Glutamatergic neuron (in vitro differentiated cells): ENCODE measurements at places on chromosomes 12 and 14. TPM values are rescaled to one million over a fixed set of nuclear protein-coding genes. Genes with fewer than 3 reads are reported as not detected.

CIDEB gene
- total RNA-seq, result 1.8 TPM

IL23A gene
- 0.42 TPM for total RNA-seq

RDH11 gene
- 94.7 TPM for total RNA-seq

CMA1 gene
- total RNA-seq, result not detected

HRK gene
- total RNA-seq, result 2.4 TPM

B3GNT4 gene
- 1.8 TPM for total RNA-seq

DNA sequence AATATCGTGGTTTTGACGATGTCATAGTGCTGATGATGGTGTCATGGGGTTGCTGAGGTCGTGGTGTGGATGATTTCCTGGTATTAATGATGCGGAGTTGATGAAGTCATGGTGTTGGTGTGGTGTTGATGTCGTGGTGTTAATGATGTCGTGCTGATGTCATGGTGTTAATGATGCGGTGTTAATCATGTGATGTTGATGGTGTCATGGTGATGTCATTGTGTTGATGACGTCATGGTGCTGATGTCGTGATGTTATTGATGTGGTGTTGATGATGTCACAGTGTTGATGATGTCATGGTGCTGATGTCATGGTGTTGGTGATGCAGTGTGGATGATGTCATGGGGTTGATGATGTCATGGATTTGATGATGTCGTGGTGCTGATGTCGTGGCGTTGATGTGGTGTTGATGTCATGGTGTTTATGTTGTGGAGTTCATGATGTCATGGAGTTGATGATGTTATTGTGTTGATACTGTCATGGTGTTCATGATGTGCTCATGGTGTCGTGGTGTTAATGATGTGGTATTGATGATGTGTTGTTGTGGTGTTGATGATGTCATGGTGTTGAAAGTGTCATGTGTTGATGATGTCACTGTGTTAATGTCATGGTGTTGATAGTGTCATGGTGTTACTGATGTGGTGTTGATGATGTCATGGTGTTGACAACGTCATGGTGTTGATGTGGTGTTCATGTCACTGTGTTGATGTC is 48.5 kb upstream of the RIMBP2 start:
- DNase-seq, result peak; percentile 55

- DNase-seq, result no peak
These were observed 329.8 kb downstream of the ATP23 start for GRCh38 chr12:58270966-58271705.

- DNase-seq, result no peak
These were observed 70.8 kb upstream of the DACT1 start for GRCh38 chr14:58566979-58567378.

DNA sequence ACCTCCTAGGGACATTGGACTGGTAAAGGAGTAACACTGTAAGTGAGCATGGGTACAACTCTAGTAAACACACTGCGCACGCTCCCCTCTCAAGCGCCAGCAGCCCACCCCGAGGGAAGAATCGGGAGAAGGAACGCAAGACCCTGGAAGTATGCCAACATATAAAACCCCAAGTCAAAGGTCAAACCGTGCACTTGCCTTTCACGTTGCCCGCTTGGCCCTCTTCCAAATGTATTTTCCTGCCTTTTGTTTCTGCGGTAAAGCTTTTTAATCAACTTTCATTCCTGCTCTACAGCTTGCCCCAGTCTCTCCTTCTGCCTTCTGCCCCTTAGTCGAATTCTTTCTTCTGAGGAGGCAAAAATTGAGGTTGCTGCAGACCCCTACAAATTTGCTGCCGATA is 17.6 kb upstream of the CHST11 start:
- no peak for DNase-seq

DNA sequence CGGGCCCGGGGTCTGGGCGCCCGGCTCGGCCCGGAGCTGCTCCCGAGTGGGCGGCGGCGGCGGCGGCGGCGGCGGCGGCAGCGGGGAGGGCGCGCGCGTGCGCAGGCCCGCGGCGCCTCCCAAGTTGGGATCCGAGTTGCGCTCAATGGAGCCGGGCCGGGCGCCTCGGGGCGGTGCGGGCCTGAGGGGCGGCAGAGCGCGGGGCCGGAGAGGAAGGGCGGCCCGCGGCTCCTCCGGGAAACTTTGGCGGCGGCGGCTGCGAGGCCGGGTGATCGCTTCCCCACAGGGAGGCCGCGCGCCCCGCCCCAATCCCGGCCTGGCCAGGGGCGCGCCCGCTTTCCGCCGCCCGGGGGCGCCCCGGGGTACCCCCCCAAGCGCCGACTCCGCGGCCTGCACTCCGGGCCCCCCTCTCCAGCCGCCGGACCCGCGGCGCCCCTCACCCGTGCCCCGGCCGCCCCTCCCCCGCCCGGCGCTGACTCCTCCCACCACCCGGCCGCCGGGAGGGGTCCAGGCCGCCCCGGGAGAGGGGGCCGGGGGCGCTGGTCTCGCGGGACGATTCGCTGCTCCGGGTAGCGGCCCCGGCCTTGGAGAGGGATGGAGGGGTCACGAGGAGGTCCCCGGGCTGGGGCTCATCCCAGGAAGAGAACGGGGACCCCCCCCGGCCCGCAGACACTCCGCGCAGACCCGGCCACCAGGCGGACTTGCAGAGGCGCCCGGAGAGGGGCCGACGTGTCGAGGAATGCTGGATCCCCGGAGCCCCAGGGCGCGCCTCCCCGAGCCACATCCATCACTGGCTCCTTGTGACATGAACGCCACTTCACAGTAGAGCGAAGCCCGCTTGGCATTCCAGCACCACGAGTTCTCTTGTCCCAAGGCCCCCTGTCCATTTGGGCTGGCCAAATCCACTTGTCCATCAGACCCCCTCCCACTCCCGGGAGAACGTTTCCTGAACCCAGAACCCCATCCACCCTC is at the start of gene RILPL1:
Gene RILPL1 (minus strand): TSS at position 48 of the 972 bp plus-strand sequence. CDS start 237 bp downstream, outside the sequence.
- DNase-seq, result peak; percentile 66

DNA sequence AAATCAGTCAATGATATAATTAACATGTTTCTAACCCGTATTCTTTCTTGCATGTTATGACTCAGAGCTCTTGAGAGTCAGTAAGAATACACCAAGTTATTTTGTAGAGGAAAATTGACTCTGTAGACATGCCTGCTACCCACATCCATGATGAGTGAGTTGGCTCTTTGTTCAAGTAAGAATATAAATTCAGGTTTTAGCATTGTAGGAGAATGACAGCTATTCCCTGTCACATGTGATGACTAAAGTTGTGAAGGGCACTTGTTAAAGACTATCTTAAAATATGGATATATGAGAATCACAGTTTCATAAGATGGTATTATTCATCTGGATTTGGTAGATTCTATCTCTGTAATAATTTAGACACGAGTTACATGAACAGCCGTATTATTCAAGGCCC is 209.1 kb downstream of the CCDC59 start:
- DNase-seq, result no peak

- DNase-seq, result no peak
These were observed 43.8 kb downstream of the SLC35F4 start for GRCh38 chr14:57822081-57822480.

GRCh38 chr12:121843236-121843982 is 15.2 kb downstream of the HPD start:
- DNase-seq, result no peak

- DNase-seq, result no peak
These were observed 106.7 kb downstream of the RPS29 start for GRCh38 chr14:49479432-49479831.

GRCh38 chr12:81174664-81175063 is 96.8 kb downstream of the ACSS3 start:
- DNase-seq, result peak; percentile 24

DNA sequence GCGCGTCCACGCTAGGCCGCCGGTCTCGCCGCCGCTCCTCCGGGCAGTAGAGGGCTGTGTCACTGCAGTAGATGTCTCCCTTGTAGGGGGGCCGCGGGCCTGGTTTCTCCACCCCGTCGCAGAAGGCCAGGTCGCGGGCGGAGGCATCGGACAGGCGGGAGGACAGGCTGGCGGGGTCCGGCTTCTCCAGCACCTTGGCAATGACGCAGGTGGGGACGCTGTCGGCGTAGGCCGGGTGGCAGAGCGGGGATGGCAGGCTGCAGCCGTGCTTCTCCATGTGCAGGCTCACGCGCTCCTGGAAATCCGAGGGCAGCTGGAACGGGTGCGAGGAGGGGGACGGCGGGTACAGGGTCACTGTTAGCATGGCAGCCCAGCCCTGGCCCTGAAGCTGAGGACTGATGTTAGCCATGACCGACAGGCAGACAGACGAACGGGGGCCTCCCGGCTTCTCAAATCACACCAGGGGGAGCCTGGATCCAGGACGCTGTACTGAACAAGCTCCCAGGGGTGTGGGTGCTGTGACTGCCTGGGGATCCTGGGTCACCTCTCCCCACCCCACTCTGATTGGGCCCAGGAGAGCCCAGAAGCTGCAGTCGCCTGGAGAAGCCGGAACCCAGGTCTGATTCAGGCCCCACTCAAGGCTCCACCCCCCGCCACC is 48.1 kb downstream of the BEGAIN start:
- DNase-seq, result peak; percentile 12

- DNase-seq, result no peak
These were observed 40.9 kb upstream of the TOMM20L start for GRCh38 chr14:58354808-58355207.

- DNase-seq, result no peak
These were observed 71.6 kb downstream of the ZNF641 start for GRCh38 chr12:48279101-48279500.

GRCh38 chr12:91364471-91365184 is 182.0 kb upstream of the DCN start:
- DNase-seq, result no peak

DNA sequence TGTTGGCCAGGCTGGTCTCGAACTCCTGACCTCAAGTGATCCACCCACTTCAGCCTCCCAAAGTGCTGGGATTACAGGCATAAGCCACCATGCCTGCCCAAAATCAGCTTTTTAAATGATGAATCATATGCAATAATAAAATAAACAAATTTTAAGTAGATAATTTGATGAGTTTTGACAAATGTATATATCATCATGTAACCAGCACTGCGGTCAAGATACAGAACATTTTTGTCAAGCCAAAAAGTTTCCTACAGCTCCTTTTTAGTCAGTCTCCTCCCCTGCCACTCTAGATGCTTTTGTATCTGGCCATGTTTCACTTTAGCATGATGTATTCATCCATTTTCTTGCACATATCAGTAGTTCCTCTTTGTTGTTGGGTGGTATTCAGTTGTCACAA is 17.2 kb downstream of the FRMD6 start:
- no peak for DNase-seq

DNA sequence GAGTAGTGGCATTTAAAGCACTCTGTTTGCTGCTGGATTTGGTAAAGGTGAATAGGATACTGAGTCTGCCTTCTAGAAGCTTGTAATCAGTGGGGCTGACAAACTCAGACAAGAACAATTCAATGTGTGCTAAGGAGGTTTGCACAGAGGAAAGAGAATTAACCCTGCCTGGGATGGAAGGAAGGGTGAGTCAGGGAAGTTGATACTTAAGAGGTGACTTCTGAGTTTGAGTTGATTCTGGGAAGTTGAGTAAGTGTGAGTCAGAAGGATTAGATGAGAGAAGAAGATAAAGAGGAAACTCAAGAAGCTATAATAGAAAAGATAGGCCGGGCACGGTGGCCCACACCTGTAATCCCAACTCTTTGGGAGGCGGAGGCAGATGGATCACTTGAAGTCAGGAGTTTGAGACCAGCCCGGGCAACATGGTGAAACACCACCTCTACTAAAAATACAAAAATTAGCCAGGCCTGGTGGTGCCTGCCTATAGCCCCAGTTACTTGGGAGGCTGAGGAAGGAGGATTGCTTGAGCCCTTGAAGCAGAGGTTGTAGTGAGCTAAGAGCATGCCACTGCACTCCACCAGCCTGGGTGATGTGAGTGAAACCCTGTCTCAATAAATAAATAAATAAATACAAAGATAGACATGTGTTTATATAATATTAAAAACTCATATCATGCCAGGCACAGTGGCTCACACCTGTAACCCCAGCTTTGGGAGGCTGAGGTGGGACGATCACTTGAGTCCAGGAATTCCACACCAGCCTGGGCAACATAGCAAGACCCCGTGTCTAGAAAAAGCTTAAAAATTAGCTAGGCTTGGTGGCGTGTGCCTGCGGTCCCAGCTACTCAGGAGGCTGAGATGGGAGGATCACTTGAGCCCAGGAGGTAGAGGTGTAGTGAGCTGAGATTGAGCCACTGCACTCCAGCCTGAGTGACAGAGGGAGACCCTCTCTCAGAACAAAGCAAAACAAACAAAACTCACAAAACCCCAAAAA is 126.8 kb upstream of the CPM start:
- no peak for DNase-seq

- no peak for DNase-seq
These were observed 11.1 kb downstream of the GALNT16 start for GRCh38 chr14:69270795-69271708.

DNA sequence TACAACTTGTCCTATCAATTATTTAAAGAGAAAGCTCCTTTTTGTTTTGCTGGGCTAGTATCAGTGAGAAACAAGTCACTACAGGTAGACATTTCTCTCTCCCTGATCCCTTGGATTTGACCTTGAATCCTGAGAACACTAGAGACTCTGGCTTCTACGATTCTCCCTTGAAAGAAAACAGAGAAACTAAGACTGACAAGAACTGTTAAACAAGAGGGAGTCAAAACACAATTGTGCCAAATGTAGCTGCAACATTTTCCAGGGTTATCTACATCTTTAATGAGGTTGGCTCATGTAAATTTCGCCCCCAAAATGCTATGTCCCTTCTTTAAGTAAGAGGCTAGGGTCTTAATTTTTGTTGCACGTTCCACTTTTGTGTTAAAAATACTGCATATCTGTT is 62.4 kb downstream of the SLC38A1 start:
- DNase-seq, result no peak

DNA sequence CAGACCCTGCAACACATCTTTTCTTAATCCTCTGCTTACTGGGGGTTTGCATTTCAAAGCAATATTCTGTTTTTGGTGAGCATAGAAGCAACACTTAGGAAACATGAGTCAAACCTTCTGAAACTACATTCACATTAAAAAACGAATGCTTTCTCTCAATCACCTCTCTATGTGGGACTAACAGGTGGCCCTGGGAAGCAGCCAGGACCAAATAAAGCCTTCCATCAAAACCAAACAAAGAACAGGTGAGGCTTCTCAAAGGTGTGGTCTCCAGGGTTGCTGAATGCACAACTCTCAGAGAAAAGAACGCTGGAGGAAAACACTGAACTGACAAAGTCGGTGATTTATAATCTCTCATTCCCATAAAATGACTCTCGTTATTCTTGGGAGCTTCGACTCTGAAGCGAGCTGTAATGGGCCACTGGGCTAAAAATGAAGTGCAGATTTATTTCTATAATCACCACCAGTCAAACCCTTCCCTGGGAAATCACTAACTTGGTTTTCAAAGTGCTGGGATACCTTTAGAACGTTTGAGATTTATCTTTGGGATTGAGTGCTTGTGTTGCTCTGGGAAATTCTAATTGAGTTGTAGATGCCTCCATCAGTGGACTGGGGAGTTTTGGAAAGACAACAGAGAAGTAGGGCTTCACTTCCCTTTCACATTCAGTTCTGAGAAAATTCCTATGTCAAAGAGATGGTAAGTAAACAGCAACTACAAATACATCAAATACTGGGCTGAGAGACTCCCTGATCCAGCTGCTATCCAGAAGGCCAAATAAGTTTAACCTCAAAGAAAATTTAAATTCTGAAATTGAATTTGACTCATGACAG is 262.0 kb upstream of the TMPO start:
- DNase-seq, result no peak
